ENCODE measurements at places on chromosomes 5 and 9. TPM values are rescaled to one million over a fixed set of nuclear protein-coding genes. Genes with fewer than 3 reads are reported as not detected.

Gene SLC45A2
- not detected for total RNA-seq

Gene CCDC183
- total RNA-seq = 0.21 TPM

Gene BARHL1
- not detected for total RNA-seq

Gene ROR2
- total RNA-seq = 0.05 TPM

Gene PCDHB13
- total RNA-seq = not detected

Gene PANK3
- total RNA-seq = 54.0 TPM

Gene CKMT2
- not detected for total RNA-seq

Gene THBS4
- total RNA-seq = 2.2 TPM

Gene CFAP77
- not detected for total RNA-seq

Gene DMRT3
- not detected for total RNA-seq

Gene SURF1
- 24.7 TPM for total RNA-seq

Gene AKNA
- total RNA-seq = 130 TPM

Gene EIF4E1B
- not detected for total RNA-seq

Gene GMCL2
- total RNA-seq = not detected

Gene NTNG2
- total RNA-seq = 0.77 TPM

Gene RNF183
- total RNA-seq = 0.36 TPM

Gene TAF1L
- total RNA-seq = not detected

Gene TNFSF8
- total RNA-seq = 37.9 TPM

Gene CSF1R
- 0.78 TPM for total RNA-seq

Gene PCDHGA5
- total RNA-seq = not detected

Gene ANKRD31
- total RNA-seq = 0.29 TPM

Gene SV2C
- 0.02 TPM for total RNA-seq

Gene ZDHHC12
- total RNA-seq = 68.7 TPM

Gene PPWD1
- 42.2 TPM for total RNA-seq

Gene SH3RF2
- total RNA-seq = 0.12 TPM

Gene WDR38
- total RNA-seq = not detected

Gene NTRK2
- 0.45 TPM for total RNA-seq

Gene RRAGA
- 45.5 TPM for total RNA-seq

Gene PAPPA
- not detected for total RNA-seq

Gene SMIM32
- not detected for total RNA-seq

Gene PCDHGB3
- total RNA-seq = not detected

Gene ORM1
- not detected for total RNA-seq

Gene LCN10
- total RNA-seq = 1.5 TPM

Gene FXN
- 15.2 TPM for total RNA-seq

Gene SHISAL2B
- total RNA-seq = not detected

Gene TNPO1
- total RNA-seq = 95.4 TPM

Gene CSF2
- 128 TPM for total RNA-seq

Gene FGF1
- not detected for total RNA-seq

Gene RANBP17
- not detected for total RNA-seq

Gene ANXA2R
- total RNA-seq = 2.8 TPM

Gene CTXN3
- not detected for total RNA-seq

Gene SCGB3A2
- not detected for total RNA-seq

Gene RIOK2
- 41.5 TPM for total RNA-seq

Gene TRAF1
- total RNA-seq = 124 TPM

Gene TRIM52
- 11.7 TPM for total RNA-seq

Gene GCNT1
- total RNA-seq = 6.7 TPM

Gene ATOSB
- 9.1 TPM for total RNA-seq

Gene COL23A1
- not detected for total RNA-seq

Gene GAPT
- not detected for total RNA-seq

Gene GPR21
- not detected for total RNA-seq

Gene IFNB1
- 1.7 TPM for total RNA-seq

Gene PLPPR1
- total RNA-seq = not detected

Gene NUTM2G
- total RNA-seq = not detected

Gene ANXA1
- total RNA-seq = 67.7 TPM

Gene GPX8
- not detected for total RNA-seq

Gene SLC36A3
- not detected for total RNA-seq

Gene SPATA31E1
- not detected for total RNA-seq
